ENCODE measurements at places on chromosomes 2 and 18.

- DNase-seq, result no peak
These were observed 7.0 kb downstream of the ADRA2B start for GRCh38 chr2:96109361-96109680.

DNA sequence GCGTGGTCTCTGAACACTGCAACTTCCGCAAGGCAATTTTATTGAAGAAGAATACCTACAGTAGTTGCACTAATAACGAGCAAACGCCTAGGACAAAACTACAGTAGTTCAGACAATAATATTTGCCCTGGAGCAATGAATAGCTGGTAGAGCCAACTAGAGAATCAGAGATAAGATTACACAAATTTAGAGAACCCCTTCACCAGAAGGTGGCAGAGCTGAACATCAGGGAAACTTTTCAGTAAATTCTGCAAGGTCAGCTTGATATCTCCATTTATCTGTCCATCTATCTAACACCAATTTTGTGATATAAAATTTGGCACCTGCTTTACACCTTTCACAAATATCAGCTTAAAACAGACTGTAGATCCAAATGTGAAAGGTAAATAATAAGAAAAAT is 43.8 kb downstream of the CDH19 start:
- no peak for DNase-seq

DNA sequence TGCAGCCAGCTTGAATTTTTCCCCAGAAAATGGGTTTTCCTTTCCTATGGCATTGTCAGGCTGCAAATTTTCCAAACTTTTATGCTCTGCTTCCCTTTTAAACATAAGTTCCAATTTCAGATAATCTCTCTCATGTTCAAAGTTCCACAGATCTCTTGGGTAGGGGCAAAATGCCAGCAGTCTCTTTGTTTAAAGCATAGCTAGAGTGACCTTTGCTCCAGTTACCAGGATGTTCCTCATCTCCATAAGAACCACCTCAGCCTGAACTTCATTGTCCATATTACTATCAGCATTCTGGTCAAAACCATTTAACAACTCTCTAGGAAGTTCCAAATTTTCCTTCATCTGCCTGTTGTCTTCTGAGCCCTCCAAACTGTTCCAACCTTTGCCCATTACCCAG is 68.3 kb downstream of the SGPP2 start:
- no peak for DNase-seq

- no peak for DNase-seq
These were observed 5.0 kb downstream of the GAD1 start for GRCh38 chr2:170821531-170822289.

GRCh38 chr2:182426082-182426917 is 536 bp downstream of the PDE1A start:
- no peak for DNase-seq

DNA sequence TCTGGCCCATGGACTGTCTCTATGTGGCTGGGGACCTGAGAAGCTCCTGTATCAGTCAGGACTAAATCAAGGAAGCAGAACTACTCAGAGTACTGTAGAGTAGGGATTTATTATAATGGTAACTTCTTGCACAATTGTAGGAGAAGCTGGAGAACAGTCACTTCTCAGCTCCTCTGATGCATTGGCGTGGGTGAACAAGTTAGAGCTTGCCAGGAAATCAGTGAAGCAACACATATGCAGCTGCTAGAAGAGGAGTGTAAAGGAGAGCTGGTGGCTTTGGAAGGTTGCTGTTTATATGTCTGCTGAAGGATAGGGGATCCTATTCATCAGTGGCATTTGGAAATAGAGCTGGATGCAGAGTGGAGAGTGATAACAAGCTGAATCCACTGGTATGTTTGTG is 215.5 kb upstream of the CWC22 start:
- DNase-seq, result no peak

DNA sequence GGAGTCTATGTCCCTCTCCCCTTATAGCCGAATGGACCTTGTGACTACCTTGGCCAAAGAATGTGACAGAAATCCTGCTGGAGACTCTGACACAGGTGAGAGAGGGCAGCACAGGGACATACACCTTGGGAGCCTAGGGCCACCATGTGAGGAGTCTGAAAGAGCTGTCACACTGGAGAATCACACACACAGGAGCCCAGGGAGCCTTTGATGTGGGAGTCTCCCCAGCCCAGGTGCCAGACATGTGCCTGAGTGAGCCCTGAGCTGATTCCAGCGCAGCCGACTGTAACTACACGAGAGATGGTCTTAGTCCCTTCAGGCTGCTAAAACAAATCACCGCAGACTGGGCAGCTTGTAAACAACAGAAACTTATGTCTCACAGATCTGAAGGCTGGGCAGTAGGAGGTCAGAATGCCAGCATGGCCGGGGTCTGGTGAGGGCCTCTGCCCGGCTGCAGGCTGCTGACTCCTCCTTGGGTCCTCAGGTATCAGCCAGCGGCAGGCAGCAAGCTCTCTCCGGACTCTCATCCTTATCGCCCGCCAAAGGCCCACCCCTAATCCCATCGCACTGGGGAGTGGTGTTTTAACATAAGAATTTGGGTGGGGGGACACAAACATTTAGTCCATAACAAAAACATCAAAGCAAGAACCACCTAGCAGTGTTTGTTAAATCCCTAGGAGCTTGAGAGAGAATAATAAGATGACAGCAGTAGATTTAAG is 63.8 kb upstream of the GPR45 start:
- no peak for DNase-seq

- DNase-seq, result no peak
These were observed 120.8 kb downstream of the FAM168B start for GRCh38 chr2:130972410-130972809.

DNA sequence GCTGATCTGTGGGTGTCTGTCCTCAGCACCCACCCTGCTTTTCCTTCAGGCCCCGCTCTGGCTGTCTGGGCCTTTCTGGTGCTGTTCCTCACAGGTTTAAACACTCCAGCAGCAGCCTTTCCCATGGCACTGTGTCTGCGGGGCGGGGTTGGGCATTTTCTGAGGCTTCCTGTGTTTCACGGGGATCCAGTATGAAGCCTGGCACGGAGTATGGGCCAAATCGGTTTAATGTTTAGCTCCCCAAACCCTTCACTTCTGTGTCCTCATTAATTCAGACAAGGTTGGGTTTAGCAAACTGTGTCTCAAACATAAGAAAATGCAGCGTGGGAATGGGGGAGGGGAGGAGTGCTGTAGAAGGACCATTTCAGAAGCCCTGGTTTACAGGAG is 44.9 kb downstream of the HPCAL1 start:
- DNase-seq, result no peak

GRCh38 chr18:41458376-41458775 is 496.7 kb upstream of the PIK3C3 start:
- no peak for DNase-seq

- no peak for DNase-seq
These were observed 135.6 kb downstream of the GALNT14 start for GRCh38 chr2:31002537-31003150.

- no peak for DNase-seq
These were observed 95.1 kb downstream of the SPTBN1 start for GRCh38 chr2:54551123-54551756.

DNA sequence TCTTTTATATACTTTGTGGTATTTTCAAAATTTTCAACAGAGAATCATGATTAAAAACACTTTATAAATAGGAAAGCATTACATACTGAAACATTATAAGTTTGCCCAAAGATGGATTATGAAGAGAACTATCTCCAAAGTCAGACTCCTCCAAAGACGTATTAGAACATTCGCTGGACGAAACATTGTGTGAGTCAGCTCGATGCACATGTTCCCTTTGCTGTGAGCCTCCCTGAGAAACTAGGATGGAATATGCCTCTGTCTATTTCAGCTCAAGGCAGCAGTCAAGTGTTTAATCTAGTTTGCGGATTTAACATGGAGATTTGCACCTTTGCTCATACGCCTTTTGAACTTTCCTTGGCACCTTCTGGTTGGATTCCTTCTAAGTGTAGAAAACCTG is 92.2 kb upstream of the NCKAP5 start:
- no peak for DNase-seq

- DNase-seq, result no peak
These were observed 100.9 kb downstream of the CRIM1 start for GRCh38 chr2:36456227-36457175.

DNA sequence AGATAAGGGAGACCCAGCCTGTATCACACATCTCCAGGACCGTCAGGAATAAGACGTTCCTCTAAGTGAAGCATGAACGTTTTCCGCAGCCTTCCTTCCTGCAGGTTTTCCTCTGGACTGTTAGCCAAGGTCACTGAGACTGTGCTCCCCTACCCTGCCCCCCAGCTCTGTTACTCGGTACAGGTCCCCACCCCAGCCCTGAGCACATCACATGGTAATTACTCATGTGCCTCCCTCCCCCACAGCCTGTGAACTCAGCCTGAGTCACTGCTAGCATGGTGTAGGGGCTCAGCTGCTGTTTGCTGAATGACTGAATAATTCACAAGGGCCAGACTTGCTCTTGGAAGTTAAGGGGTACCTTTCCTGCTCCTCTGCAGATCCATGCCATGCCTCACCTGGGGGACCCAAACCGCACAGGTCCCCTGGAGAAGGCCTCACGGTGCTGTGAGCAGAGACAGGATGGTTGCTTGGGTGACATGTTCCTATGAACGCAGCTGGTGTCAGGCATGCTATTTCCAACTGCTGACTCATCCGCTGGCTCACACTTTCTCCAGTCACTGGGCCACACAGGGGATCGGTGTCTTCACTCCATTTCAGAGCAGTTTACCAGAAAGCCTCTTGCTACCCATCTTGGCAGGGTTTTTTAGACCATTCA is 88.2 kb downstream of the PLB1 start:
- no peak for DNase-seq

DNA sequence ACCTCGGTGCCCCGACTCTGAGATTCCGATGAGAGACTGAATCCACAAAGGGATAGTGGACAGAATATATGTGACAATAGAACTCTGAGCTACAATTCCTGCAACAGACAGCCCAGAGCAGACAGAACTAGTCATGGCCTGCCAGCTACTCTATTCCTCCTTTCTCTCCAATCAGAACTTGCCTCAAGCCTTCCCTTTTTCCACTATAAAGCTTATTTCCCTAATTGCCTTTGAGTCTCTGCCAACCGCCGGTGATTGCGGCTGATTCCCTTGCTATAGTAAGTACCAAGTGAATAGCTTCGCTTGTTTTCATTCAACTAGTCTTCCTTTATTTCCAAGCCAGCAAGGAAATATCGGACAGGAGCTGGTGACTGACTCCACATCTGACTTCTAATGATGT is 96.8 kb downstream of the DSC3 start:
- no peak for DNase-seq

GRCh38 chr2:103669531-103669930 is 907.7 kb downstream of the TMEM182 start:
- no peak for DNase-seq

- DNase-seq, result no peak
These were observed 151.7 kb upstream of the KLF7 start for GRCh38 chr2:207317378-207317984.

DNA sequence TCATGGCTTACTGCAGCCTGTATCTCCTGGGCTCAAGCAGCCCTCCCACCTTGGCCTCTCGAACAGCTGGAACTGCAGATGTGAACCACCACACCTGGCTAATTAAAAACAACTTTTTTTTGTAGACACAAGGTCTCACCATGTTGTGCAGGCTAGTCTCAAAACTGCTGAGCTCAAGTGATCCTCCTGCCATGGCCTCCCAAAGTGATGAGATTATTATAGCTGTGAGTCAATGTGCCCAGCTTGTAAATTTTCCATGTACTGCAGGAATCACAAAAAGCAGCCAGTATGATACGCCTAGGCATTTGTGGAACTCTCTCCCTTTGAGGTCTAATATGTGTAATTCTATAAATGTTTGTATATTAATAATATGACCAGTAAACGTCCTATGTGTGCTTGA is 59.9 kb downstream of the MSH6 start:
- no peak for DNase-seq

- DNase-seq, result no peak
These were observed 146.4 kb upstream of the ID2 start for GRCh38 chr2:8535469-8535795.

DNA sequence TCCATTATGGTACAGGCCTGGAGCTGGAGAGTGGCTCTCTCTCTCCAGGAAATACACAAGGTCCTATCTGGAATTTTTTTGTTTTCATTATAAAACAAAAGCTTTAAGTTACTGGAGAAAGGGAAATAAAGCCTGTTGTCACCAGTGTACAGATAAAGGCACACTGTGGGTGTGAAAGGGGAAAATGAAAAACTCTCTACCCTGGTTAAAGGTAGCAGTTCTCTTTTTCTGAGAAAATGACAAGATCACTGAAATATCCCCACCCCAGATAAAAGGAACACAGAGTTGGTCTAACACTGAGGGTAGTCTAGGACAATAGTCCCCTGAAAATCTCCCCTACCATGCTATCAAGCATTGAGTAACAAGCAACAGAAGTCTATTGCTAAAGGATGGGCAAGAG is 438.7 kb downstream of the MBD2 start:
- DNase-seq, result no peak

GRCh38 chr18:24659827-24660720 is 199.6 kb downstream of the HRH4 start:
- DNase-seq, result peak; percentile 19

DNA sequence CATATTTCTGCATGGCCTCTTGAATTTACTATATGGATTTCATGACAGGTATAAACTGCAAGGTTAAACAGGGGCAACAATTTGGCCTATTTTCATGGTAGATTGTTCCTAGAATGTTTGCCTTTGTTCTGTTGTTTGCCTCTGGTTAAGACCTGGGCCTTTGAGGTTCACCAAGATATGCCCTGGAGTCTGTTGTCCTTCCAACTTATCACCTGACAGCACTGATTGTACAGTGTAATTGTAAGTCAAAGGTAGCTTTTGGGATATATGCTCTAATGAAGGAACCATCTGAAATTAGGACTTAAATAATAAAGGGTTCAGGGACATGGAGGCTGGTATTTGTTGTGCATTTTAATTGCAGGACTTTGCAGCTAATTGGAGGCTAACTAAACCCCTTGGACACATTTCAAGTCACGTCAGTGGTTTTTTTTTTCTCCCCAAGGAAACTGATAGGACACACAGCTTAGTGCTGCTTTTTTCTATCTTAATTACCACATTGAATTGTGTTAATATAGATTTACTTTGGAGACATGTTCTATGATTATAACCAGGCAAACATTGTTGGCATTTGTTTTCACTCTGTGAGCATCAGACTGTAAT is 771.2 kb upstream of the LINC00305 start:
- DNase-seq, result no peak

- DNase-seq, result no peak
These were observed 35.8 kb upstream of the KCNH7 start for GRCh38 chr2:162874412-162874811.

- no peak for DNase-seq
These were observed 24.9 kb downstream of the BIN1 start for GRCh38 chr2:127081826-127082633.

- DNase-seq, result no peak
These were observed 191.5 kb downstream of the SLC8A1 start for GRCh38 chr2:40260437-40260836.

GRCh38 chr2:143282684-143283083 is 153.5 kb downstream of the ARHGAP15 start:
- no peak for DNase-seq
